ENCODE measurements at places on chromosomes 6 and 20. TPM values are rescaled to one million over a fixed set of nuclear protein-coding genes. Genes with fewer than 3 reads are reported as not detected.
A peak's percentile ranks its signal among the peaks of the same experiment; 100 is the strongest.

DNA sequence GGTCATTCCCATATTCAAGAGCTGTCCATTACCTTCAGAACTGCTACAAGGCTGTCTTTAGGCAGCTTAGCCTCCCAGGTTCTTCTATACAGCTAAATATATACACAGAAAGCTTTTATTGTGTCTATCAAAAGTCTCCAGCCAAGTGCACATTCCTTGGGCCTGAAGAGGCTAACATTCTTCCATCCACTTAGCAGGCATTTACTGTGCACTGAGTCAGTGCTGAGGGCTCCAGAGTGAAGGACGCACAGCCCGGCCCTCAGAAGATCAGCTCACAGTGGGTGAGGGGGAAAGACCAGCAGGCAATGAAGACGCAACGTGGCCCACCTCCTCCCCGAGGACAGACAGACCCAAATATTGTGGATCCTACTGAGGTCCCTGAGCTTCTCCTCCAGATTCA, 569.9 kb downstream of the CDH26 start:
- no peak for DNase-seq

DNA sequence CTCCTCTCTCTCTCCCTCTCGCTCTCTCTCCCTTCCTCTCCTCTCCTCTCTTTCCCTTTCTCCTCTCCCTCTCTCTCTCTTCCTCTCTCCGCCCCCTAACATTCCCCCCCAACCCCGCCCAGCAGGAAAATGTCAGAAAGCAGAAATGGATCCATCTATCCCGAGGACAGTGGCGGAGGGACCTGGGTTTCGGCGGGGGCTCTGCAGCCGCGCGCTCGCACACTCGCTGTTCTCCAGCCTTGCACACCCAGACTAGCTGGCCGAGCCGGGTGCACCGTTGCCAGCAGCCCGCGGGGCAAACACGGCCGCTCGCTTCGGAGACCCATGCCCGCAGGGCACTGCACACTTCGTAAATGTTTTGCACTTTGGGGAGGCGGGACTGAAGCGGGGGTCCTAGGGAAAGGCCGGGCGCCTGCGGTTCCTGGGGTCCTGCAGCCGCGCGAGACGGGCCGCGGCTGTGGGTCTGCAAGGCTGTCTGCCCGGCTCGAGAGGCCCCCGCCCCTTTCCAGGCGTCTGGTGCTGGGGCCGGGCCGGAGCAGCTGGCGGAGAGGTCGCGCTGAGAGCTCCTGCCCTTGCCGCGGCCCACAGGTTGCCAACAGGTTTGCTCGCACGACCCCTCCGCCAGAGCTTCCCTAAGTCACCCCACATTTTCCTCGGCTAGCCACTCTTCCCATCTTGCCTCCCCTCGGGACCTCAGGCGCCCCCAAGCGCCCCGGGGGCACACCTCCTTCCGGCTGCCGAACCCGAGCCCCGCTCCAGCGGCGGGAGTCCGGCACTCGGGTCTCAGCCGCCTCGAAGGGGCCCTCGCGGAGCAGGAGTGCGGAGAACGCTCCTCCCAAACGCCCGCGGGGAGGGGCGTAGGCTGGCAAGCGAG, 818 bp upstream of the MDGA1 start:
- DNase-seq: peak; percentile 70

GRCh38 chr20:29762620-29763019, 1494.8 kb upstream of the DEFB115 start:
- no peak for DNase-seq

DNA sequence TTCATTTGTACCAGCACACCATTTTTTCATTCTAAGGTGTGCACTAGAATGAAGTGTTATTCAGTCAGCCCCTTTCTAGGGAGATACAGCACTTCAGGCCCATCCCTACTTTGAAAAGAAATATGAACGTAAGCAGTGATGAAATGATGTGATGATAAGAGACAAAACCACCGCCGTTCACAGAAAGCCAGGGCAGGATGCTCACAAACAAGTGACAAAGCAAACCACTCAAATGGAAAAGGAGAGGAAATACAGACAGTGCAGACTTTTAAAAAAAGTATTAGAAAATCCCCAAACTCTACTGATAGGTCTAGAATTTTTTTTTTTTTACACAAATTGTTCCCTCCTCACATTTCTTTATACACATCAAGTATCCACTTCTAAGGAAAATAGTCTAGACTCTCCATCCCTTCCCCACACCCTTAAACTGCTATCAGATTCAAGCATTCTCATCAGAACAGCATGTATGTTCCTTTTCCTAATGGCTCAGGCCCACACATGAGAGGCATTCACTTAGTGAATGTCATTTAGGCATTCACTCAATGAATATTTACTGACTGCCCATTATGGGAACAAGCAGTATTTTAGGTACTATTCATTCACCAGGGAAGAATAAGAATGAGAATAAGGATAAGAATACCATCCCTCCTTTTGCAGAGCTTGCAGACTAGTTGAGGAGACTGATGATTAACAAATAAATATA, 243.5 kb downstream of the GMPR start:
- no peak for DNase-seq

DNA sequence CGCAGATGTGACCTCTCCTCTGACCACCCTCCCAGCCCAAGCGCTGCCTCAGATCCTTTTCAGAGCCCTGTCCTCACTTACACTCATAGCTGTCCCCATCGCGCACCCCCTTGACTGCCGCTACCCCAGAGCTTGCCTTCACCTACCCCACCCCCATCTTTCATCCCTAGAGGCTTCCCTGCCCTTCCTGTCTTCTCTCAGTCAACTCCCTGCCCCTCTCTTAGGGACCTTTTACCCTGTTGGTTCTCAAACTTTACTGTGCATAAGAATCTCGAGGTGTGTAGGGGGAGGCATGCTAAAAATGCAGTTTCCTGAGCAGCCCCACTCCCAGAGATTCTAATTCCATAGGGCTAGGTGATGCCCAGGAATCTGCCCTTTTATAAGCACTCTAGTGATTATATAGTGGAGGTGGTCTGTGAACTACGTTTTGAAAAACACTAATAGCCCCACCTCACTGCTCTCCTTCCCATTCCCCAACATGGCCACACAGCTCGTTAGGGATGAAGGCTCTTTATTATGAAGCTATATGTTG, 725 bp downstream of the TM9SF4 start:
- no peak for DNase-seq

GRCh38 chr6:118536478-118536877, 11.6 kb upstream of the PLN start:
- DNase-seq: no peak

GRCh38 chr20:58619864-58620431, 31.1 kb upstream of the STX16 start:
- no peak for DNase-seq

DNA sequence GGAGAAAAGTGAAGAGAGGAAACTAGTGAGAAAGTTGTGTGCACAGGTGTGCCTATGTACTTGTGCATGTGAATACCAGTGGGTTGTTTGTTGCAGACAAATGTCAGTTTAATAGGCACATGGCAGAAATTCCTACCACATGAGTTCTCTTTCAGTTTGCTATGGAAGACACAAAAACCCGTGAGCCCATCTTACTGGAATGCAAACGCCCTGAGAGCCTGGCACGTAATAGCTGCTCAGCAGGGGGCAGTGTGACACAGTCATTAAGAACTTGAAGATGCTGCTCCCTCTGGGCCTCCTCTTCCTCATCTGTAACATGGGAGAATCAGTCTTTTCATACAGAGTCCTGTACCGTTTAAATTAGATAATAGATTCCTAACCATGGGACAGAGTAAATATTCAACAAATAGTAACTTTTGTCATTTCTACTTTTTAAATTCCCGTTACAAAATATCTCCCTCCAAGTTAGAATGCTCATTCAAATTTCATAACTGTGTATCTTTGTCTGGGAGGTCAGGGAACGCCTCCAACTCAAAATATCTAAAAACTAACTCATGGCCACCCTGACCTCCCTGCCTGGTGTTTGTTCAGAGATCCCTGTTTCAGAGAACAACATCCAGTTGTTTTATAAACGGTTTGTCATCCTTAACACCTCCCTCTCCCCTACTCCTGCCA, 802.9 kb downstream of the MAFB start:
- DNase-seq: peak; percentile 59

GRCh38 chr20:37670351-37670791, 23.5 kb upstream of the CTNNBL1 start:
- DNase-seq: no peak

DNA sequence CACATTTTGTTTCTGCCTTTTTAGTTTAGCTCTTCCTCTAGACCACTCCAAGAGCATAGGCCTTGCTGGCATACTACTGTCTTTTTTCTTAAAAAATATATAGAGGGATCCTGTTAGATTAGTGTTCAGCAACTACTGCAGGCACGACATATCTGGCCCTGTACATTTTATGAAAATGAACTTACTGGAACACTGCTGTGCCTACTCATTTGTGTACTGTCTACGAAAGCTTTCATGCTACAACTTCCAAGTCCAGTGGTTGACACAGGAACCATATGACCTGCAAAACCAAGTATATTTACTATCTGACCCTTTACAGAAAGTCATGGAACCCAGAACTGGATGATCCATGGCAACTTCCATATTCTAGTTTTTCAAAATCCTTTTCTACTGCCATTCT, 66.6 kb upstream of the SPTLC3 start:
- DNase-seq: no peak

The PHACTR3 gene
- 1.2 TPM for total RNA-seq

The SMOC2 gene
- total RNA-seq: 7.6 TPM

The WFDC2 gene
- total RNA-seq: not detected
